ENCODE measurements at places on chromosomes 7 and 10. TPM values are rescaled to one million over a fixed set of nuclear protein-coding genes. Genes with fewer than 3 reads are reported as not detected.

Gene AASS
- 1.2 TPM for total RNA-seq

Gene RGR
- total RNA-seq: not detected

Gene CCL24
- not detected for total RNA-seq

Gene PKD2L1
- 0.20 TPM for total RNA-seq

Gene KMT2C
- total RNA-seq: 68.6 TPM

Gene C10orf62
- total RNA-seq: not detected

Gene OR2A42
- 0.07 TPM for total RNA-seq

Gene HUS1
- total RNA-seq: 38.8 TPM

Gene EPHA1
- total RNA-seq: 0.66 TPM

Gene AKR1C8
- 1.4 TPM for total RNA-seq

Gene PNLIP
- total RNA-seq: not detected
